ENCODE measurements at places on chromosomes 2 and 18.

- DNase-seq = no peak
Measured at GRCh38 chr2:9779596-9780264, 63.5 kb upstream of the TAF1B start.

DNA sequence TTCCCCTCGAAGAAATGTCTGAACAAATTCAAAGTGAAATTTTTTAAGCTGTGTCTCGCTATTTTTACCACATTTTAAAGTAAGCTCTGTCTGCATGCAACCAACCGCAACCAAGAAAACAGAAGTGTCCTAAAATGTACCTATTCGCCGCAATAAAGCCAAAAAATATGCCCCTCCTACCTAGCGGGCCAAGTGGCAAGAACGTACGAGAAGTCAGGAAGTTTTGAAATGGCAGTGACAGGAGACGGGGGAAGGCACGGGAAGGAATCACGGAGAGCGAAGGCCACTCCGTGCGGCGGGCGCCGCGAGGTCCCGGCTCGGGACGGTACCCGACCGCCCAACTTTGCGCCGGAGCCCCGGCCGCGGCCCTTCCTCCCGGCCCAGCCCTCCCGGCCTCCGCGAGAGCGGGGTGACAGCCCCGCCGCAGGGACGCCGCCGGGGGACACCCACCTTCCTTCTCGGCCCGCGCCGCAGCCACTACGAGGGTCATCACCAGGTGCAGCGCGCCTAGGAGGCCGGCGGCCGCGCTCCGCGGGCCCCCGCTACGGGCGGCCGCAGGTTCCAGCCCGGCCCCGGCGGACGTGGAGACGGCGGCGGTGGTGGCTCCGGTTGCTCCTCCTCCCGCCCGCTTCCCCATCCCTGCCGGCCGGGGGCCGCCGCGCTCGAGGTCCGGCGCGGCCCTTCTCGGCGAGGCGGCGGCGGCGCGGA is 568 bp downstream of the TMEM131 start:
- DNase-seq = peak; percentile 54

DNA sequence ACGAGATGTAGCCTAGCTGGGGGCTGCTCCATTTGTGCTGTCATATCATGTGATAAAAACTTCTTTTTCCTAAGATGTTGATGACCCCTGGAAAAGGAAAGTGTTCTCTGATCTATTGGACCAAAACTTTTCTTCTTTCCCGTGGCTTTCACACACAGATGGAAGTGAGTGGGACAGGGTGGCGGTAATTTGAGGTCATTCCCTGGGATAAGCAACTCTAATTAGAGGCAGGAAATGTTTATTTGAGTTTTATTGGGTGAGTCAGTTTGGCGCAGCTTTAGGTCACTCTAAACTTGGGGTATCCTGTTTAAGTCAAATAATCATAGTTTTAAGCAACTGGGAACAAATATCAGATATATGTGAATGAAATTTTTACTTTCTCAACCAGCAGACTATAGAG is 221.0 kb upstream of the EPAS1 start:
- DNase-seq = no peak

GRCh38 chr18:77037567-77037966 is 95.0 kb downstream of the MBP start:
- no peak for DNase-seq

DNA sequence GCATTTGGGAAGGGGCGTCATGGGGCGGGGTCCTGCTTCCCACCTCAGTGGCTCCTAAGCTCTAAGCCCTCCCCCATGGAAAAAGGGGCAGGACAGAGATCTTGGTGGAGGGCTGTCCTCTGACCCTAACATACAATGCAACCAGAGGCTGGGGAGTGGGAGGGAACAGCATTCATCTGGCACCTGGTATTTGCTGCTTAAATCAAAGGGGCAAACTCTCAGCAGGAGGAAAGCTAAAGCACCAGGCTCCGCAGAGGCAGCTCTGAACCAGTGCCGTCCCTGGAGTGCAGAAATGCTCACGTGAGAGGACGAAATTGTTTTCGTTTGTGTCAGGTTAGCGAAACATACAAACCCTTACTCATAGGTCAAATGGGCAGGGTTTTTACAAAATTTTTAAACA is 92.7 kb upstream of the PXDN start:
- no peak for DNase-seq

- no peak for DNase-seq
Measured at GRCh38 chr2:181178130-181178529, 197.7 kb downstream of the UBE2E3 start.

DNA sequence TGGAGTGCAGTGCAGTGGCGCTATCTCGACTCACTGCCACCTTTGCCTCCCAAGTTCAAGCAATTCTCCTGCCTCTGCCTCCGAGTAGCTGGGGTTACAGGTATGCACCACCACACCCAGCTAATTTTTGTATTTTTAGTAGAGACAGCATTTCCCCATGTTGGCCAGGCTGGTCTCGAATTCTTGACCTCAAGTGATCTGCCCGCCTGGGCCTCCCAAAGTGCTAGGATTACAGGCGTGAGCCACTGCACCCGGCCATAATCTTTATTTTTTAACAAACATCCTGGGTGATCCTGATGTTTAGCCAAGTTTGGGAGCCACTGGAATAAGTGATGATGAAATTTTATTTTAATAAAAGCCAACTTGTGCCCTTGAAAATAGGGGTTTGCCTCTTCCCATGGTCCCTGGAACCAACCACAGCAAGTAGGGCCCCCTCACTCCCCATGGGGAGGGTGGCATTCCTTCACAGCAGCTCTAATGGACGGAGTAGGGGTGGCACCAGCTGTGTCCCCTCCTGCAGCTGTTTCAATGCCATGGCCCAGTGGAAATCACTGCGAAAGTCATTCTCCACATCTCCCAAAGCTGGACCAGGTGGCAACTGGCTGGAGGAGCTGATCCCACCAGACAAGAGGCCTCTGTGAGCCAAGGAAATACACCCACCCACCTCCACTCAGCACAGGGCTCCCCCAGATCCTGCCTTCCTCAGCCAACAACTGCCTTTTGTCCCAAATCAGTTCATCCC is 194.8 kb downstream of the ZFP36L2 start:
- no peak for DNase-seq

- DNase-seq = peak; percentile 90
Measured at GRCh38 chr2:237259201-237259600, 154.8 kb downstream of the COL6A3 start.

DNA sequence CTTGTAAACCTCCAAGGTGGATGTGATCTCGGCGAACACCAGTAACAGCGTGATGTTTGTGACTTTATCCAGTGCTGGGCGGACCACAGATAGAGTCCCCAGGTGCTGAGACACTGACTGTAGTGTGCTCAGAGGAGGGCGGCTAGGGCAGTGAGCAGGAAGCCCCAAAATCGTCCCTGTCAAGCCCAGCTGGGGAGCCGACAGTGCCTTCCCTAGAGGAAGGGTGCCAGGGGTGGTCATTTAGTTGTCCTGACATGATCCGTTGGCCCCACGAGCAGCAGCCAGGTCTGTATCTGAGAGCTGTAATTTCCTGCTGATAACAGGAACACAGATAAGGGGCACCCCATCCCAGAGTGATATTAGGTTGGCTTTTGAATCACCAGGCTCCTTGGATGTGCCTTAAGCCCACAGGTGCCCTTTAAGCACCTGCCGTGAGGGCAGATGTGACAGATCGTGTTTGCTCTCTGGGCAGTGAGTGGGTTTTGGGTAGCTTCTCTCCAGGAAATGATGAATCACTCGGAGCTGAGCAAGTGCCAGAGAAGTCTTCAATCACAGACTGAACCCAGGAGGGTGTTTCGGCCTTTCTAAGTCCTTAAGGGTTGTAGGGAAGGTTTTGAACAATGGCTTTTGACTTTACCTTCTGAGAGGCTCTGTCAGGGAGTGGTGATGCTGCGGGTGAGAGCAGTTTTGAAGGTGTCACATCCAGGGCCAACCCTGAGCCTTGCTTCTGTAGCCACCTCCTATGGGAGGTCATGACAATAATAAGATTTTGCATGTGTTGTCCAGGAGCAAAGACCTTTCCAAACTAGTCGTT is 7.7 kb downstream of the LPIN1 start:
- DNase-seq = peak; percentile 60

GRCh38 chr2:120110507-120110906 is 97.6 kb downstream of the EPB41L5 start:
- DNase-seq = no peak

GRCh38 chr2:213306316-213306942 is 22.2 kb downstream of the SPAG16 start:
- DNase-seq = peak; percentile 35

GRCh38 chr2:101371636-101372035 is 15.7 kb downstream of the CREG2 start:
- DNase-seq = peak; percentile 11

DNA sequence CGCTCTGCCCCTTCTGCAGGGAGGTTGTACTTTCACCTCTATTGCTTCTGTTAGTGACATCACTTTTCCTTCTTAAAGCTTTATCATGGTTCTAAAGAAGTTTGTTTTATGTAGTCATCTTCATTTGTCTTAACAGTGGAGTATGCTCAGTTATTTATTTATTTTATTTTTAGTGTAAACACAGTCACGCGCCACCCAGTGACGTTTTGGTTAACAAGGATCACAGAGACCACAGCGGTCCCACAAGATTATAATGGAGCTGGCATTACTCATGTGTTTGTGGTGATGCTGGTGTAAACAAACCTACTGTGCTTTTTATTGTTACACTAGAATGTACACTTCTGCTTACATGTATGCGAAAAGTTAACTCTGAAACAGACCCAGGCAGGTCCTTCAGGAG is 89.9 kb downstream of the SOX11 start:
- DNase-seq = no peak

GRCh38 chr2:15758848-15759247 is 167.2 kb downstream of the DDX1 start:
- no peak for DNase-seq

GRCh38 chr2:197576631-197577030 is 60.8 kb downstream of the MOB4 start:
- peak; percentile 6 for DNase-seq

- DNase-seq = no peak
Measured at GRCh38 chr2:200962811-200963123, 693 bp downstream of the ORC2 start.

DNA sequence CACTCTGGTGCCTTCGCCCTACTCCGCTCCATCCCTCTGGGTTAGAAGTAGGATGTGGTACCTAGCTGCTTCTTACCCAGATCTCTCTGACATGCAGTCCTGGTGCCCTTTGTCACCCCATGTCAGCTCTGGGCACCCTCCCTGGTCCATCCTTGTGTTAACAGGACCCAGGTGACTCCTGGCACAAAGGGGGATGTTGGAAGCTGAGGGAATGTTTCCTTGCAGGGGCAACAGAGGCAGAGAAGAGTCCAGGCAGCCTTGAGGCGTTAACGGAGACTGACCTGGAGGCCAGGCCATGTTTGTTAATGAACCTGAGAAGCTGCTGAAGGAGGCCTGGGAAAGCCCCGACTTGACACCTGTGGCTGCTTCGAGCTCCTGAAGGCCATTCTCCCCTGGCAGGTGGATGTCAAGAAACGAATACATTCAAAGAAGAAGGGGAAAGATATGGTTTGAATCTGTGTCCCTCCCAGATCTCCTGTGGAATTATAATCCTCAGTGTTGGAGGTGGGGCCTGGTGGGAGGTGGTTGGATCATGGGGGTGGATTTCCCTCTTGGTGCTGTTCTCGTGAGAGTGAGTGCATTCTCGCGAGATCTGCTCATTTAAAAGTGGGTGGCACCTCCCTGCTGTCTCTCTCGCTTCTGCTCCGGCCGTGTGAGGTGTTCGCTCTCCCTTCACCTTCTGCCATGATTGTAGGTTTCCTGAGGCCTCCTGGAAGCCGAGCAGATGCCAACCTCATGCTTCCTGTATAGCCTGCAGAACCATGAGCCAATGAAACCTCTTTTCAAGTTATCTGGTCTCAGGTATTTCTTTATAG is 31.4 kb downstream of the NPPC start:
- no peak for DNase-seq

DNA sequence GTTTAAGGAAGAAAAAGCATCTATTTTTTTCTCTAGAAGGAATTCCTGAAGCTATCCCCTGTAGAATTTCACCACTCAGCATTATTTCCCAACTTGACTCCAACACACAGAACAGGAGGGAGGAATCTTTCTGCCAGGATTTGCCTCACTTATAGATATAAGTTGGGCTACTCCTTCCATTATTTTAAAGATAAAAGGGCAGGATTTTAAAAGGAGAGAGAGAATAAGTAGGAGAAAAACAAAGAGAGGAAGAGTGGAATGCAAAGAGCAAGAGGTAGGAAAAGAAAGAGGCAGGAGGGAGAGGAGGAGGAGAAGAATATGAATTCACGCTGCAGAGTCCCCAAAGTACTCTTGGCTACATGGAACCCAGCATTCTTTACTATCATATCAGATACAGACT is 182.5 kb downstream of the TCF4 start:
- DNase-seq = no peak

DNA sequence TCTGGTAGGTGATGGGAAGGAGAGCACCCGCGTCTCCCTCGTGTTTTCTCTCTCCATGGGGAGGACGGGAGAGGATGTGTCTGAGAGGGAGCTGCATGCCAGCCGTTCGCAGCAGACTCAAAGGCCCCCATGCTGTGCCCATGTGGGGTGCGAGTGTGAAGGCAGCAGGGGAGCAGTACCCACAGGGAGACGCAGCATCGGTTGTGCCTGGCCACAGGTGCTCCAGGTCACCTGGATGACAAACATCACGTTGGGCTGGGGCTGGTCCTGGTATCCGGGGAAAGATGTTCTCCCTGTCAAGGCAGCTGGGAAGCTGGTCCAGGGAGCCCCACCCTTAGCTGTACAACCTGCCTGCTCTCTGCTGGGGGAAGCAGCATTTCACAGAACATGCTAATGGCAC is 119.5 kb upstream of the SALL3 start:
- no peak for DNase-seq

DNA sequence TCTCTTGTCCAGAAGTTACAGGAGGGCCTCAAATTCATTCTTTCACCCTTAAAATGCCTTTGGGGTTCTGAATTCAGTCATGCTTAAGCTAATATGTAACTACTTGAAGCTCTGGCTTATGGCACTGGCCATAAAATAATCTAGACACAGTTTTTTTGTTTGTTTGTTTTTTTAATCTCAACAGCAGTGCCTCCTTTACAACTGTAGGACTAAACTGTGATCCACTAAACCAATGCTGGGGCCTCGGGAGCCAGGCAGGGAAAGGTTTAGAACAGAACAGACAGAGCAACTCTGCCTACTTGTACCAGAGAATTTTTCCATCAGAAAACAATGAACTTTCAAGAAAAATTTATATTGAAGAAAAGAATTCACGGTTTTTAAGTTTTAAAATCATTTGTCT is 1.7 kb downstream of the STAM2 start:
- no peak for DNase-seq

- no peak for DNase-seq
Measured at GRCh38 chr18:10850216-10850615, 299.2 kb downstream of the PIEZO2 start.

GRCh38 chr2:11168488-11168887 is 13.2 kb downstream of the SLC66A3 start:
- DNase-seq = no peak

- DNase-seq = no peak
Measured at GRCh38 chr2:218879776-218880101, 913 bp upstream of the WNT10A start.
